Chondrocyte (in vitro differentiated cells): ENCODE measurements at places on chromosomes 2 and 18. TPM values are rescaled to one million over a fixed set of nuclear protein-coding genes. Genes with fewer than 3 reads are reported as not detected.

The LYPD1 gene
- 4.1 to 5.0 TPM in 2 of 3 replicates, not detected in the other for total RNA-seq

GRCh38 chr18:58269931-58270330 lies 225.9 kb downstream of the NEDD4L start:
- no peak for DNase-seq

DNA sequence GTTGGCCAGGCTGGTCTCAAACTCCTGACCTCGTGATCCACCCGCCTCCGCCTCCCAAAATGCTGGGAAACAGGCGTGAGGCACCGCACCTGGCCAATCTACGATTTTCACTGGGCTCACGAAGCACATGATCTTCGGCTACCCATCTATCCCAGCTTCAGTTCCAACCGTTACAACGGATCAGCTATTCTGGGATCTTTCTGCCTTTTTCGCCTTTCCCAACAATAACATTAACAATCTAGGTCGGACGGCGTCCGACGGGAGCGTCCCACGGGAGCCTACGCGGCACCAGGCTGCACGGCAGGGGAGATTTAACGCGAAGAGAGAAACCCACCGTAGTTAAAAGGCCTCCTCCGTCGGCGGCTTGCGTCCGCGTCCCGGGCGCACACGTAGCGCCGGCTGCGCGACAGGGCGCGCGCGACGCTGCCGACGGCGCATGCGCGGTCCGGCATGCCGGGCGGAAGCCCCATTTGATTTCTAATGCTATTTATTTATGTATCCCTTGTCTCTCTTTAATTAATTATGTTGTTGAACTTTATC lies at the start of gene MSL3B:
Gene MSL3B, minus strand, starts transcription at position 394 of the 540 bp plus-strand sequence.
- DNase-seq, result no peak

DNA sequence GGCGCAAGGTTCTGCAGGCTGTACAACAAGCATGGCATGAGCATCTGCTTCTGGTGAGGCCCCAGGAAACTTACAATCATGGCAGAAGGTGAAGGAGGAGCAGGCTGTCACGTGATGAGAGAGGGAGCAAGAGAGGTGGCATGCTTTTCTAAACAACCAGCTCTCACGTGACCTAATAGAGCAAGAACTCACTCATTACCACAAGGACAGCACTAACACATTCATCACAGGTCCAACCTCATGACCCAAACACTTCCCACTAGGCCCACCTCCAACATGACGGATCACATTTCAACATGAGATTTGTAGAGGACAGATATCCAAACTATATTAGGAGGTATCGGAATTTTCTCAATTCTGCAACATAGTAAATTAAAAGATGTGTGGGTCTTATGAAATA lies 108.8 kb upstream of the DLX2 start:
- no peak for DNase-seq

- DNase-seq, result no peak
Measured at GRCh38 chr2:143679617-143680016, 550.4 kb downstream of the ARHGAP15 start.
